Kasumi-1 (cell line): ENCODE measurements at places on chromosomes 3 and 15.
A peak's percentile ranks its signal among the peaks of the same experiment; 100 is the strongest.

GRCh38 chr3:102972350-102972749 is 537.5 kb downstream of the ZPLD1 start:
- DNase-seq, result no peak

- no peak for DNase-seq
These were observed 91.0 kb upstream of the CHMP2B start for GRCh38 chr3:87136066-87136596.

DNA sequence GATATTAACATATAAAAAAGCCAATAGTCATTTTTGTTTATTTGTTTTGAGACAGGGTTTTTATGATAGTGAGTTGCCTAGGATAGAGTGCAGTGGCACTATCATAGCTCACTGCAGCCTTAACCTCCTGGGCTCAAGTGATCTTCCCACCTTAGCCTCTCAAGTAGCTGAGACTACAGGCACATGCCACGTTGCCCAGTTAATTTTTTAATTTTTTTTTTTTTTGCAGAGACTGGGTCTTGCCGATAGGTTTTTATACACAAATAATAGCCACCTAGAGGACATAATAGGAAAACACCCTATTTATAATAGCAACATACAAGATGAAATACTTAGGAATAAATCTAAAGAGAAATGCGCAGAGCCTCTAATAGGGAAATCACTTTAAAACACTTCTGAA is 13.3 kb downstream of the EIF3J start:
- no peak for DNase-seq

GRCh38 chr3:107498646-107499045 is 24.1 kb upstream of the BBX start:
- DNase-seq, result no peak

- peak; percentile 44 for DNase-seq
These were observed 44.8 kb downstream of the FILIP1L start for GRCh38 chr3:100069472-100069871.

- peak; percentile 71 for DNase-seq
These were observed 36.9 kb upstream of the HERC1 start for GRCh38 chr15:63870487-63871209.

DNA sequence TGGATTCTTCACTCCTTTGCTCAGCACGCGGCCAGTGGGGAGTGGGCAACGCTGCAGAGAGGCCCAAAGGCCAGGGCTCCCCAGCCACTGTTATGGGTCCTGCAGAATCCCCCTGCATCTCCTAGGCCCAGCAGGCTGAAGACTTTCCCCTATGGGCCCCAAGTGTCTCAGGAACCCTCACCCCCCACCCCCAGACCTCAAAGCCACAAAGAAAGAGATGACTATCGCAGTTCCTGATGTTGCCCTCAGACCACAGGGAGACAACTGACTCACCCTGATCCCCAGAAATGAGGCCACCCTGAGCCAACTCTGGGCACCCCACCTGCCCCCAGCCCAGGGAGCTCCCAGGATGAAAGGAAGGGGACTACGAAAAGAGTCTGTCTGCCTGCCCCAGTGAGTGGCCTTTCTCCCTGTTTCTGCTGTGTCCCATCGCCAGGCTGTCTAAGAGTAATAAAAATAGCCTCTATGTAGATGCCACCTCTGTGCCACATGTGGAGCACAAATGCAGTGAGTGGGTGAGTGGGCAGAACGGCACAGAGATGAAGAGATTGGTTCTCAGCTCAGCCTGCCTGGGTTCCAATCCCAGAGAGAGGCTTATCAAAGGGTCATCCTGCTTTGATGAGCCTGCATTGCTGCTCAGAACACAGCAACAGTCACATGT is 283.0 kb downstream of the UACA start:
- DNase-seq, result no peak

GRCh38 chr15:31216215-31216911 is 110.3 kb upstream of the KLF13 start:
- peak; percentile 54 for DNase-seq

DNA sequence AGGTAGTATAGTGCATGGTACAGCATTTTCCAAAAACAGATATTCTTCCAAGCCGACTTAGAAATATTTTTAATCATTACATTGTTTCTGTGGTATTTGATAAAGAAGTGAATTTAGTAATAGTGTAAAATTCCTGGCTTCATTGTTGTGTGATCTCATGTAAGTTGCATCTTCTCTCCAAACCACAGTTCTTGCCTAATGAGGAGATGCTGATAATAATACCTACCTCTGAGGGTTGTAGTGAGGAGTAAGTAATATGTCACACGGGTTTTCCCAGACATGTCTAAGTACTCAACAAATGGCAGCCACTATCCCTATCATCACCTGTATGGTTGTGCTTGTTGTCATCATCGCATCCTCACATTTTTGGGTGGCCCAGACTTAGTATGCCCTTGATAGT is 167.3 kb downstream of the SLCO3A1 start:
- DNase-seq, result no peak

GRCh38 chr15:41606997-41607396 is 48.0 kb downstream of the TYRO3 start:
- no peak for DNase-seq

- no peak for DNase-seq
These were observed at the start of gene ZIC1 for GRCh38 chr3:147409143-147410115. ZIC1 (plus strand) TSS chr3:147409365; CDS start chr3:147410113, 748 bp downstream.

- no peak for DNase-seq
These were observed 62.3 kb downstream of the MEIS2 start for GRCh38 chr15:37037850-37038715.

- no peak for DNase-seq
These were observed 15.5 kb downstream of the TOP2B start for GRCh38 chr3:25648925-25649830.

DNA sequence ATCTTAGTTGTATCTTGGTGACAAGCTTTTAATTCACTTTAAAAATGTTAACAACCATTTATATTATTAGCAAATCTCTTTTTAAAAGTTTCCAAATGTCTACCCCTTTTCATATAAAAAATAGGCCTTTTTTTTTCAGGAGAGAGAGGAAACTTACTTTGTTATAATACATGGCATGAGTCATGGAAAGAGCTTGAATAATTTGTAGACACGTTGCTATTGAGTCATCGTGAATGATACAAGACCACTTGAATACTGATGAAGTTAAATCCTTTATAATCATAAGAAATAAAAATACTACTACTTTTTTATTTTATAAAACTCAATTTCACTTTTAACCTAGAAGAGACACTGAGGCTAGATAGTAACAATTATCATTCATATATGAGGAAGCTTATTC is 70.3 kb upstream of the BBX start:
- no peak for DNase-seq

- no peak for DNase-seq
These were observed 27.1 kb upstream of the SLC22A13 start for GRCh38 chr3:38238416-38239008.

DNA sequence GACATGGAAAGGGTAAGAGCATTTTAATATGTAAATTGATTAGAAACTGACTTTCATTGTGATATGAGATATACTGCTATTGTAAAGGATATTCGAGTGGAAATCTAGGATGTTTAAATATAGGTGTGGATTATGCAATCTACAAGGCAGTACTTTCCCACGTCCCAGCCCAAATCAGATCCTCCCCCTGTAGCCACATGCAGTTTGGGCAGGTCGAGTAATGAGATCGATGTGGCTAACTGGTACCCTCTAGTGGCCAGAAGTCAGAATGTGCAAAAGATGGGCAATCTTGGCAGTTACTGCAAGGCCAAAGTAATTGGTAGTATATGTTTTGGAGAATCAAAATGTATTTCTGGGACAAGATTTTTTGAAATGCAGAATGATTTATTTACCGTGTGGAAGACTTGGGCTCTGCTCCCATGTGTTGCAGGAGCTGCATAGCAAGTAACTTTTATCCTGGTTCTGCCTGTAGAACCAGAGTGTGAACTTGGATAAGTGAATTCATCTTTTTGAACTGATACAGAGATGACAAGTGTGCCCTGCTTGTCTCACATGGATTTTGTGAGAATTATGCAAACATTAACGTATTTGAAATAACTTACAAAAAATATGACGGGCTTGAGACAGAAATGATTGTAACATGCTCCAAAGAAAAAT is 94.5 kb upstream of the ADAMTSL3 start:
- DNase-seq, result peak; percentile 67

DNA sequence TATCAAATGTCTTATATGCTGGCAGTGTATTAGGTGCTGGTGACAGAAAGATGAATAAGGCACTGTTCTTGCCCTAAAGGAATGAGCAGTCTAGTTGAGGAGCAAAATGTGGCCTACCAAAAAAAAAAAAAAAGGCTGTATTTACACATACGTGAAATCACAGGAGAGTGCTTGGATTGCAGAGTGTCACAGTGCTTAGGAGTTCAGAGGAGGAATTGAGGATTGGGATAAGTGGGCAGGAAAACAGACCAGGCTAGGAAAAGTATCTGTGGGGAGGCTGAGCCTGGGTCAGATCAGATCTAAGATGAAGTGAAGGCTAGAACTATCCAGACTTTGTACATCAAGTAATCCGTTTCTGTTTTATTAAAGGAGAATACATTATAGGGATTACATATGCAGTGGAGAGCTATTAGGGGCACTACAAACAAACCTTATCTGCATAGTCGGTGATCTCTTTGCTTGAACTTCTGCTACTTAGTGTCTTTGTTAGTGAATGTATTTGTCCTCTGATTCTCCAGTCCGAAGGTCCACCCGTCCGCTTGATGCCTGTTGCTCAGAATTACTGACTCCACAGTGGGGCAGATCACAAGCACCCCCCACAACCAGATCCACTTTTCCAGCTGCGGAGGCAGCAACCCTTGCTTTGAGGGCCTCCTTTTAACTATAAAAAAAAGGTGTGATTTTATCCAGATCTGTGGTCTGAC is 80.0 kb downstream of the FNDC3B start:
- no peak for DNase-seq

DNA sequence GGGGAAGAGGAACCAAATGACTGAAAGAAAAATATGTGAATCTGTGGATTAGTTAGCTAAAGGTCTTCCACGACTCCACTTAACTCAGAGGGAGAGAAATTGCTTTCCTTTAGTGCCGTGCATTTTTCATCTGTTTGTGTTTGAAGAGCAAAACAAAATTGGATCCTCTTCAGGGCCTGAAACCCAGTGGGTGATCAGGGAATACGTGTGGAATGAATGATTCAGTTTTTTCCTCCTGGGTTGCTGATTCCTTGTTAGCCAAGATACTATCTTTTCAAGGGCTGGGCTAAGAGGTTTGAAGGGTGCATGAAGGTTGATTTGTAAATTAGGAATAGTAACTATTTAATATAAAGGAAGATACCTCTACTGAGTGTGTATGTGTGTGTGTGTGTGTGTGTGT is 61.0 kb downstream of the TPRG1 start:
- no peak for DNase-seq

DNA sequence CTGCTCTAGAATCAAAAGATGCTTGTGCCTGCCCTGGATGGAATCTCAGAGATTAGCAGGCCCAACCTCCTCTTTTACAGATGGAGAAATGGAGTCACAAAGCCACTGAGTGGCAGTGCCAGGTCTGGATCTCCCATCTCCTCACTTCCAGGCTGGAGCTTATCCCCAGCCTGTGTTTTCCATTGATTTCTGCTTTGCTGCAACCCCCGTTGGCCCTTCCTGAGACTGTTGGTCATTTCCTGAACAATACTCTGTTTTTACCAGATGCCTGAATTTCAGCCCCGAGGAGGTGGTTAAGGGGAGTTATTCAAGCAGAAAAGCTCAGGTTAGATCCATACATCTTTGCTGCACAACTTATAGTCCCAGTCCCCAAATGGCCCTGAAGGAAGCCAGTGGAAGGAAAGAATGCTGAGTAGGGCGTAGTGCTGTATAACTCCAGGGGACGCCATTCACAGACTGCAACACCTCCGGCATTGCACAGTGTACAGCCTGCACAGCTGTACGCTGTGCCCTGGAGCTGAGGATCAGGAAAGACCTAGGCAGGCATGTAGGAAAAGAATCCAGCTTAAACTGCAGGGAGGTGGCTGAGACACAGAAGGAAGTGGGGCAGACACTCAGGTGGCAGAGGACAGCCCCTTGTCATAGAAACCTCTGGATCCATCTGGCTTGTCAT is 77.5 kb downstream of the RPLP1 start:
- DNase-seq, result no peak

DNA sequence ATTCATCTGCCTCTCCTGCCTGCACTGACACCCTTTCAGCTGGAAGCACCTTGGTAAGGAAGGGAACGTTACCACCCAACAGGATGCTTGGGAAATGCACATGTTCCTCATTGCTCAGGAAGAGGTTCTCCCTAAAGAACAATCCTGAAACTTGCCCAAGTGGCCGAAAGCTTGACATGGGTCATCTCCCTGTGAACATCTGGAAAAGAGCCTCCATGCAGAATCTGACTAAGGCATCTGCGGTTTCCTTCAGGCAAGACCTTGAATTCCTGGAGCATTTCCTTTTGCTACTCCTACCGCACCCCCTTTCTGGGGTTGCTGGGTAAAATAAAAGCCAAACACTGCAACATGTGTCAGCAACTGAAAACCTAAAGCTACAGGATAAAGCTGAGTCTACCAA is 68.7 kb upstream of the SNRK start:
- no peak for DNase-seq
